Calu3 (cell line): ENCODE measurements at places on chromosomes 1 and 21. TPM values are rescaled to one million over a fixed set of nuclear protein-coding genes. Genes with fewer than 3 reads are reported as not detected.
A peak's percentile ranks its signal among the peaks of the same experiment; 100 is the strongest.

GRCh38 chr21:28761674-28762356 is 230.9 kb downstream of the LTN1 start:
- DNase-seq: no peak

DNA sequence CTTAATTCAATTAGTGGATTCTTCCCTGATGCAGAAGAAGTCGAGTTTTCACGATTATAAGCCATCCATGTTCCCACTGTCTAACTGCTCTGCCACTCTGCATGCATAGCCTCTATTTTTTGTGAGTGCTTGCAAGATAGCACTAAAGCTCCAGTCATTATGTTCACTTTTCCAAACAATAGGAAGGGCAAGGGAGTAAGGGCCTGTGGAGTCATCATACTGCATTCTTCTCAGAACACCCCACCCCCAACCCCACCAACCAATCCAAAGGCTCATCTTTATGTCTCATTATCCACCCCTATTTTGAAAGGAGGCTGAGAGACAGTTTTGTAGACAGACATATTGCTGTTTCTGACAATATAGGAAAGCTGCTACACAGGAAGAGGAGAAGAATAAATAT is 471.7 kb upstream of the ADGRL2 start:
- no peak for DNase-seq

DNA sequence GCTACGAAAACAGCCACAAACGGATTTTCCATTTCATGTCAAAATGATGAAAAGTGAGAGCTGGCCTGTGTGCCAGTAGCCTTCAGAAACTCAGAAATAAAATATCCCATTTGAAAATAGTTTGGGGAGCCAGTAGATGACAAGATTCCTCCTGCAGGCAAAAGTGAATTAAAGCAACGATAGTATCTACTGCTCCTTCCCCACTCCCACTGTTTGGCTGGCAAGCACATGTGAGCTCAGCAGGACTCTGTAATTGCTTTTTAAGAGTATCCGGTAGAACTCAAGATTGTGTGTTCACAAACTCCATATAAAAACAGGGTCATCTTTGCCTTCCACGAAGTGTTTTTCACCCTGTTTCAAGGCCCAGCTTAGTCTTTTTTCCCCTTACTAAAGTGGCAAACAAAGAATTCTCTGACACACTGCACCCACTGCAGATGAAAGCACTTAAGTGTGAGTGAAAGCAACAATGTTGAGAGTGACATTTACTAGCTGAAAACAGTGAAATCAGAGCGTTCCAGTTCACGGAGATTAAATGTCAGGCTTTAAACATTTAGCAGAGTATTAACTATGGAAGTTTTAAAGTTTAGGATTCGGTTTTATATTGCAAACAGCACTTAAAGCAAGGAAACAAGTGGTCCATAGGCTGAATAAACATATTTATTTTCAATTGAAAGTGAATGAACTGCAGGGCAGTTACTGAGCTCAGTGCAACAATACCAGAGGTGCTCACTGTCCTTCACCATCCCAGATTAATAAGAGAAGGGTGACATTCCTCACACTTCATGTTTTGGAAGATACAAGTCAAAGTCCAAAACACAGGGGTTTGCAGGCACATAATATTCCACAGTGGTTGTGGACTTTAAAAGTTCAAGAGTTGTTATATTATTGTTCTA is 70.0 kb downstream of the ALG14 start:
- DNase-seq: no peak

DNA sequence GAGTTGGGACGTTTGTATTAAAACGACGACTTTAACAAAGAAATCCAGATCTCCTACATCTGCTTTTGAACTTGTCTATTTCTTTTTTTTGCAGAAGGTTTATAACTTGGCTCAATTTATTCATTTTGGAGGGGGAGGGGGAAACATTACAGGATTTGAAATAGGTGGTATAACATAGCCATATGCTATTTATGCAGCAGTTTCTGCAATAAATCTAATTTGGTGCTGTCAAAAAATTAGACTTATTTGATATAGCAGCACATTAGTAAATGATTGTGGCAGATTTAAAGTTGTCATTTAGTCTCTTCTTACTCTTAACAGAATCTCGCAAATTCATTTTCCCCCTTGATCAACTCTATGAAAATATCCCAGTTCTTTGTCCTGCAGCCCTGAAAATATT is 138.2 kb downstream of the SDCCAG8 start:
- no peak for DNase-seq

Gene OLFM3
- total RNA-seq: not detected in 2 replicates

- peak; percentile 70 for DNase-seq
Observed at GRCh38 chr1:179128520-179128919, 46.6 kb downstream of the TOR3A start.

- DNase-seq: no peak
Observed at GRCh38 chr1:21192284-21192683, 15.6 kb upstream of the EIF4G3 start.

- DNase-seq: no peak
Observed at GRCh38 chr1:237795558-237795957, 95.2 kb downstream of the ZP4 start.

GRCh38 chr1:170250531-170251276 is 104.9 kb downstream of the NTMT2 start:
- no peak for DNase-seq

Gene ADGRB2
- total RNA-seq: 1.9 and 2.9 TPM in 2 replicates

GRCh38 chr1:232865102-232865931 is 60.1 kb downstream of the MAP10 start:
- DNase-seq: no peak

- DNase-seq: no peak
Observed at GRCh38 chr1:3465935-3466321, 11.5 kb downstream of the ARHGEF16 start.

Gene MANEAL
- total RNA-seq: 28.1 and 28.6 TPM in 2 replicates

DNA sequence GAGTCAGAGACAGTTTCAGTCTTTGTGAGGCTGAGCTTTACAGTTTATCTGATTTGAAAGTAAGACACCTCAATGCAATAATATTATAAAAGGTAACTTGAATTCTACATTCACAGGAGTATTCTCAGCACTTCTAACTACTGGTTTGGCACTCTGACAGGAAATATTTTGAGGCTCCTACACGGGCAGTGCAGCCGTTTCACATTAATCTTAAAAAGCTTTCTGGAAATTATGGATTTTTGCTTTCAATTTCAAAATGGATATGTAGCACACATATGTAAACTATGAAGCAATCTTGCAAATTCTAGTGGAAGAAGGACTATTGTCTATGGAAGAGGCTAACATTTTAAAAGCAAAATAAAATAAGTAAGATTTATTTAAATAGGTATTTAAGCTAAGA is 262.9 kb upstream of the SNX7 start:
- no peak for DNase-seq

DNA sequence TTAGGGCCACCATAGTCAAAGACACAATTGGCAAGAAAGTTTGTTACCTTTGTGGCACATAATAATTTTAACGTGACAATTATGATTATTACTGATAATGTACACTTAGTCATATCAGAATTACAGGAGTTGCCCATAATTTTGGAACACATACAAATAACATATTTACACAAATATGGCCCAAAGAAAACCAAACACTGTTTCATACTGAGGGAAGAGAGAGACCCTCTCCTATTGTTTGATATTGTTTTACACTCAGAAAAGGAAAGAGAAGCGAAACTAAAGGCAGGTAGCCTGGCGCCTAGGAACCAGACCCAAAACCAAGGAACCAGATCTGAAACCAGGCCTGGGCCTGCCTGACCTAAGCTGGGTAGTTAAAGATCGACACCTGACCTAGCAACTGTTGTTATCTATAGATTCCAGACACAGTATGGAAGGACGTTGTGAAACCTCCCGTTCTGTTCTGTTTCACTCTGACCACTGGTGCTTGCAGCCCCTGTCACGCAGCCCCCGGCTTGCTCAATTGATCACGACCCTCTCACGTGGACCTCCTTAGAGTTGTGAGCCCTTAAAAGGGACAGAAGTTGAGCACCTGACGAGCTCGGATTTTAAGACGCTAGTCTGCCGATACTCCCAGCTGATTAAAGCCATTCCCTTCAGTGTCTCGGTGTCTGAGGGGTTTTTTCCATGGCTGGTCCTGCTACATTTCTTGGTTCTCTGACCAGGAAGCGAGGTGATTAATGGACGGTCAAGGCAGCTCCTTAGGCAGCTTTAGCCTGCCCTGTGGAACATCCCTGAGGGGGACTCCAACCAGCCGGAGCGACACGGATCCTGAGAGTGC is 27.9 kb downstream of the C1orf115 start:
- DNase-seq: no peak

Gene ZFYVE9
- total RNA-seq: 9.0 and 13.6 TPM in 2 replicates

- no peak for DNase-seq
Observed at GRCh38 chr1:82695443-82695842, 894.7 kb downstream of the ADGRL2 start.

Gene C4BPA
- 1.0 and 1.3 TPM in 2 replicates for total RNA-seq

DNA sequence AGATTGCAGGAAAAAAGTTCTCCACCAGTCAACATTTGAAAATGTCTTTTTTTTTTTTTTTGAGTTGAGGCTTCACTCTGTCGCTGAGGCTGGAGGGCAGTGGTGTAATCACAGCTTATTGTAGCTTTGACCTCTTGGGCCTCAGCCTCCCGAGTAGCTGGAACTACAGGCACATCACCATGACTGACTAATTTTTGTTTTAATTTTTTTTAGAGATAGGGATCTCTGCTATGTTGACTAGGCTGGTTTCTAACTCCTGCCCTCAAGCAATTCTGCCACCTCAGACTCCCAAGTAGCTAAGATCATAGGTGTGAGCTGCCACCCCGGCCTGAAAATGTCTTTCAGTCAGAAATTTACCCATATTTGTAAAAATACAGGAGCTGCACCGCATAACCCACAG is 30.6 kb upstream of the USP24 start:
- DNase-seq: no peak

DNA sequence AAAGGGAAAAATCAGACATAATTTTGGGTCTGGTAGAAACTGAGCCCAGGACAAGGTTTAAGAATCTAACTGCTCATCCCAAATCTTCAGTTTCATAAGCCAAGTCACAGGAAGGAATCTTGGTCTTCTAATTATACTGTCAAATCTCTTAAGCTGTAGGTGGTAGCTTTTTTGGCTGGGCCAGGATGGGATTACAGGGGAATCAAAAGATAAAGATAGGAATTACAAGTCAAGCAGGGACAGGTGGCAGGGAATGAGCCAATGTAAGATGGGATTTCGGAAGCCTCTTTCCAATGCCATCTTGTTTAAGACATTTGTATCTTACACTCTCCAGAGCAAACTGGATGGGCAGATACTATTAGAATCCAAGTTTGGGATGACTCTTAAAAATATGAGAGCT is 383.5 kb downstream of the KCNH1 start:
- DNase-seq: no peak

Gene VASH2
- total RNA-seq: 4.7 and 5.8 TPM in 2 replicates

Gene DCST1
- total RNA-seq: 0.17 TPM in 1 of 2 replicates, not detected in the other

- no peak for DNase-seq
Observed at GRCh38 chr1:22489278-22489677, 37.6 kb downstream of the ZBTB40 start.

Gene MRPL39
- 20.0 and 20.6 TPM in 2 replicates for total RNA-seq

DNA sequence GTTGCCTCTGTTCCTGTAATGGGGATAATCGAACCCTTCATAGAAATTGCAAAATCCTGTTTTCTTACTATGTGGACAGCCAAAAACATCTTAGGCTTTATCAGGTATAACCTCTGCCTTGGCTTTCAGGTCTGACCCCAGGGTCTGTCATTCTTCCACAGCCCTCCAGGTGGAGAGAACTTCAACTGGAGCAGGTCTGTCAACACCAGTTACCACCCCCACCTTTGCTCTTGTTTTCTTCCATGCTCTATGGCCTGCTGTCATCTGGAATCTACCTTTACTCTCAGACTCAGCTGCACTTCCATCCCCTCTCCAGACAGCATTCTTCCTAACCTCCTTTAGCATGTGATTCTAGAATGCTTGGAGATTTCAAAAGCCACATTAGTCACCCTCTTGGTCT is 10.4 kb upstream of the GJA9 start:
- DNase-seq: no peak

GRCh38 chr1:36408479-36408878 is 10.8 kb upstream of the LSM10 start:
- DNase-seq: no peak

DNA sequence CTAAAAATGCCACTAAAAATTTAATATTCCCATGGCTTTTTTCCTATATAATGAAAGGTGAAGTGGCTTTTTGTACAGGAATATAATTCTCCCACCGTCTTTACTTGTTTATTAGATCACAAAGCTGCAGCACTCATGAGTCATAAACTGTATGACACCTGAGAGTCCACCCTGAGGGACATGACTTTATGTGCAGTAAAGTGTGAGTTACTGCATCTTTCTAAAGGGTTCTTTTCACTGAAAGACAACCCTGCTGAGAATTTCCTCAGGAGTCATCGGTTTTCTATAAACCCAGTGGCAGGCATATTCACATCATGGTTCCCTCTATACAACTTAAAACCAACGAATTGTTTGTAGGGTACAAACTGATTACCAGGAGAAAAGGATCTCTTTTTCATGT is 77.4 kb downstream of the APP start:
- no peak for DNase-seq

DNA sequence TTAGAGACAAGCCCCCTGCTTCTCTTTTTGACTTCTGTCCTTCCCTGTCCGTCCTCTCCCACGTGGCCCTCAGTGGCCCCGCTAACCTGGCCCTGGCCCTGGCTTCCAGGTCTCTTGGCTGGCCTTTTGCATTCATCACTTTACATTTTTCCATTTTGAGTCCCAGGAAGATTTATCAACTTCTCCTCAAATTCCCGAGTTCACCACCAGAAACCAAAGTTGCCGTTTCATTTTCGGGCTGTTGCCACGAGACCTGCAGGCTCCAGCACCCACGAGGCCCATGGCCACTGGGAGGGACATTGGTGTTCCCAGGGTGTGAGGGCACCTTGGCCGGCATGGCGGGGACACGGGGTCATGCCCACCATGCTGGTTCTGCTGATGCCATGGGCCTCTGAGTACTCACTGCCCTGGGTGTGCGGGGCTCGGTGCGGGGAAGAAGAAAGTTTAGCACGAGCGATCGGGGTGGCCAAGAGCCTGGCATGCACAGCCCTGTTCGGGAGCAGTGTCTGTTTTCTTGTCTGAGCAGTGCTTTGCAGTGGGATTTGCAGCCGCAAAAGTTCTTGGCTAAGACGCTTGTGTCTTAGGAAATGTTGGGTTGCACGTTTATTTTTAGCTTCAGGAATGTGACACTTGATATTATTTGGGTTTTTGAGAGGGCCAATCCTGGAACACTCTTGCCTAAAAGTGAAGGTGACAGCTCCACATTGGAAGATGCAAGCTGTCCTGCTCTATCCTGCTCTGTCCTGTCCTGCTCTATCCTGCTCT is 40.4 kb upstream of the ADARB1 start:
- DNase-seq: no peak

DNA sequence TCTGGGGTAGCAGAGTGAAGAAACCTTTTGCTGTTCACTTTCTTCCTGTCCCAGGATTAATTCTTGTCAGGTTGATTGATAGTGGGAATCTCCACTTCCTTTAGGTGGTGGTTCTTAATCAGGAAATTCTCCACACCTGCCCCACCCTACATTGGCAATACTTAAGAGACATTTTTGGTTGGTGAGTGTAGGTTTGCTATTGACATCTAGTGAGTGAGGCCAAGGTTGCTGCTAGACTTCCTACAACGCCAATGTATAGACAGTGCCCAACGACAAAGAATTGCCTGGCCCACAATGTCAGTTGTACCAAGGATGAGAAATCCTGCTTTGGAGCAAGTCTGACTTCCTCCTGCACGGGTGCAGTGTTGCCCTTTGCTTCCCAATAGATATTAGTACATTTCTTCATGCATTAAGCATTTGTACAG is 38.5 kb downstream of the MAP3K7CL start:
- DNase-seq: peak; percentile 55
